ENCODE measurements at places on chromosomes 5 and 9. TPM values are rescaled to one million over a fixed set of nuclear protein-coding genes. Genes with fewer than 3 reads are reported as not detected.

Gene OLFM1
- 8.6 TPM for total RNA-seq

Gene SLCO6A1
- total RNA-seq = not detected

Gene NPR2
- 20.4 TPM for total RNA-seq

Gene TAF11L10
- not detected for total RNA-seq

Gene ZNF300
- 1.5 TPM for total RNA-seq

Gene ARL14EPL
- total RNA-seq = not detected

Gene UGT3A1
- not detected for total RNA-seq

Gene SUSD3
- total RNA-seq = 1.1 TPM

Gene PDCD1LG2
- 0.48 TPM for total RNA-seq

Gene PCDHGA1
- 4.6 TPM for total RNA-seq

Gene CLTA
- 58.3 TPM for total RNA-seq

Gene C5orf52
- total RNA-seq = not detected

Gene PTPRD
- 13.0 TPM for total RNA-seq

Gene SLC9A3
- 1.0 TPM for total RNA-seq

Gene TAF11L5
- total RNA-seq = not detected

Gene PURA
- 30.7 TPM for total RNA-seq

Gene SV2C
- total RNA-seq = 0.67 TPM

All from cardiac septum (tissue), 1 donor.